Right atrium auricular region (tissue), 2 donors: ENCODE measurements at places on chromosomes 2 and 18.
A peak's percentile ranks its signal among the peaks of the same experiment; 100 is the strongest.

- H3K4me3 ChIP-seq, result no peak overlapping the region
- no peaks in the 10 kb centered on the region for H3K4me1 ChIP-seq
- DNase-seq, result no peak
- no peaks in the 10 kb centered on the region for H3K27me3 ChIP-seq
- no peaks in the 10 kb centered on the region for H3K36me3 ChIP-seq
Observed at GRCh38 chr2:237213315-237214022, 127.8 kb downstream of the COPS8 start.

- no peak overlapping the region for H3K4me3 ChIP-seq
- H3K4me1 ChIP-seq, result peaks cover 12% of the 10 kb centered on the region
- no peak for DNase-seq
- no peak overlapping the region for H3K27ac ChIP-seq
- H3K27me3 ChIP-seq, result no peaks in the 10 kb centered on the region
Observed at GRCh38 chr2:143586119-143586518, 456.9 kb downstream of the ARHGAP15 start.

- H3K27ac ChIP-seq, result no peak overlapping the region
- no peaks in the 10 kb centered on the region for H3K36me3 ChIP-seq
- no peak overlapping the region for H3K4me3 ChIP-seq
- DNase-seq, result no peak
- no peaks in the 10 kb centered on the region for H3K27me3 ChIP-seq
Observed at GRCh38 chr2:128435576-128436478, 117.2 kb upstream of the HS6ST1 start.

DNA sequence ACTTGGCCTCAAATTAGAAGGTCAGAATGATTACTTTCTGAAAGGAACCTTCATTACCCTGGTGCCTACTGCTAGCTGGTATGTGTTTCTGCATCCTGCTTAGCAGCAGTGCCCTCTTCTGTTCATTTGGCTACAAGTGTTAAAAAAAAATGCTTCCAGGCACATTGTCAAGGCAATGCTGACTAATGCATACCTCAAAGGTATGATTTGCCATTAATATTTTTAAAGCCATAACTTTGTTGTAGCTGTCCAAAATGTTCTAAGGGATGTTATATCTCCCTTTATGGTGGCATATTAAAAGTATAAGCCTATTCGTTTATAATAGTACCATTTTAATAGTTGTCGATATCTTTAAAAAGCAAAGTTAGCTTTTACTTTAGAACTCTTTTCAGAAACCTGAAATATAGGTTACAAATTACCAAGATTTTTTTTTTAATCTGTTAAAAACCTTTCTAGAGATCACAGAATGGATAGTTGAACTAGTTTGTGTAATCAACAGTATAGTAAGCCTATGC lies 52.0 kb upstream of the FAM171B start:
- no peaks in the 10 kb centered on the region for H3K4me1 ChIP-seq
- H3K4me3 ChIP-seq, result no peak overlapping the region
- no peak overlapping the region for H3K27ac ChIP-seq
- H3K36me3 ChIP-seq, result peaks cover 50% of the 10 kb centered on the region
- H3K27me3 ChIP-seq, result no peaks in the 10 kb centered on the region

DNA sequence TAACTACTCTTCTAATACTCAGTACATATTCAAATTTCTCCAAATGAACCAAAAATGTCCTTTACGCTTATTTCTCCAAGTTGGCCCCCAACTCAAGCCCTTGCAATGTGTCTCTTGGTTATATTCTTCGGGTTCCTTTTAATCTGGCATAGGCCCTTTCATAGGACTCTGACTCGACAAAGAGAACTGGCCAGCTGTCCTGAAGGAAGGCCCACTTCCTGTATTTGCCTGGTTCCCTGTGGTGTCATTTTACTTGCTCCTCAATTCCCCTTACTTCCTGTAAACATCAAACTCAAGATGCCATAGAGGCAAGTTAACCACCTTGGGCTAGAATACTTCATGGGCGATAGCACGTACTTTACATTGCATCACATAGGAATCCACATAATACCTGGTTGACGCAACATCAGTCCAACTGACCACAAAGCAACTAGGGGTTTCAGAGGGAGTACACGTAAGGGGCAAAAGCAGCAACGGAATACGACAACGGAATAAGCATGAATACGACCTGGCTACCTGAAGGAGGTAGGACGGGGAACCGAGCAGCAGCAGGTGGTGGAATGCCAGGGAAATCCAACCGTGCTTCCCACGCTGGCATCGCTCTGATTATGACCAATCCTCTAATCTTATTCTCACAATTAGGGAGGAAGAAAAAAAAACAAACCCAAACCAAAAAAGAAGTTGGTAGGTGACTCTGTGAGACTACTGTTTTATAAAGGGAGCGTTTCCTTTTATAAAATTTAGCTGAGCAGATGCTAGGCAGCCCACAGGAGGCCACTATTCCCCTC lies 823 bp upstream of the GORASP2 start:
- no peak for DNase-seq
- H3K27me3 ChIP-seq, result no peaks in the 10 kb centered on the region
- H3K36me3 ChIP-seq, result no peaks in the 10 kb centered on the region
- H3K27ac ChIP-seq, result peak overlapping the region; percentile 65
